ENCODE measurements at places on chromosomes 7 and 10.

DNA sequence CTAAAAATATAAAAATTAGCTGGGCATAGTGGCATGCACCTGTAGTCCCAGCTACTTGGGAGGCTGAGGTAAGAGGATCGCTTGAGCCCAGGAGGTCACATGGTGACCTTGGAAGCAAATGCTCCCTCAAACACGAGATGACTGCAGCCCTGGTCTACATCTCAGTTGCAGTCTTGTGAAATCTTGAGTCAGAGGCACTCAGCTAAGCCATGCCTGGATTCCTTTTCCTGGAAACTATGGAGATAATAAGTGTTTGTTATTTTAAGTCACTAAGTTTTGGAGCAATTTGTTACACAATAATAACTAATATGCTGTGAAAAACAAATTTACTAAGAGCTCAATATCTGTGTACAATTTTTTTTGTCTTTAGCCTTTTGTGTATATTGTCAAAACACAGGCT, 284.3 kb upstream of the KAT6B start:
- no peak for DNase-seq

GRCh38 chr10:3698312-3698711, 86.7 kb downstream of the KLF6 start:
- no peak for DNase-seq

- DNase-seq = no peak
Observed at GRCh38 chr7:25959168-25959734, 192.7 kb upstream of the NFE2L3 start.

DNA sequence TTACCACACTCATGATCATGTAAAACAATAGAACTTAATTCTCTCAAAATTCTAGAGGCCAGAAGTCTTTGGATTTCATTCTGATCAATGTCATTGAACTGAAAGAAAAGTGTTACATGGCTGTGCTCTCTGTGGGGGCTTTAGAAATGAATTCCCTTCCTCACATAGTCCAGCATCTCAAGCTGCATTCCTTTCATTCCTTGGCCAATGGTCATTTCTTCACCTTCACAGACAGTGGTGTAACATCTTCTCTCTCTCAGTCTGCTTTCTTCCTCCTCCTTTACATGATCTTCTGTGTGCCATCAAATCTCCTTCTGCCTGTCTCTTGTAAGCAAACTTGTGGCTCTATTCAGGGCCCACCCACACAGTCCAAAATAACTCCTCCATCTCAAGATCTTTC, 735.3 kb downstream of the SUGCT start:
- no peak for DNase-seq

DNA sequence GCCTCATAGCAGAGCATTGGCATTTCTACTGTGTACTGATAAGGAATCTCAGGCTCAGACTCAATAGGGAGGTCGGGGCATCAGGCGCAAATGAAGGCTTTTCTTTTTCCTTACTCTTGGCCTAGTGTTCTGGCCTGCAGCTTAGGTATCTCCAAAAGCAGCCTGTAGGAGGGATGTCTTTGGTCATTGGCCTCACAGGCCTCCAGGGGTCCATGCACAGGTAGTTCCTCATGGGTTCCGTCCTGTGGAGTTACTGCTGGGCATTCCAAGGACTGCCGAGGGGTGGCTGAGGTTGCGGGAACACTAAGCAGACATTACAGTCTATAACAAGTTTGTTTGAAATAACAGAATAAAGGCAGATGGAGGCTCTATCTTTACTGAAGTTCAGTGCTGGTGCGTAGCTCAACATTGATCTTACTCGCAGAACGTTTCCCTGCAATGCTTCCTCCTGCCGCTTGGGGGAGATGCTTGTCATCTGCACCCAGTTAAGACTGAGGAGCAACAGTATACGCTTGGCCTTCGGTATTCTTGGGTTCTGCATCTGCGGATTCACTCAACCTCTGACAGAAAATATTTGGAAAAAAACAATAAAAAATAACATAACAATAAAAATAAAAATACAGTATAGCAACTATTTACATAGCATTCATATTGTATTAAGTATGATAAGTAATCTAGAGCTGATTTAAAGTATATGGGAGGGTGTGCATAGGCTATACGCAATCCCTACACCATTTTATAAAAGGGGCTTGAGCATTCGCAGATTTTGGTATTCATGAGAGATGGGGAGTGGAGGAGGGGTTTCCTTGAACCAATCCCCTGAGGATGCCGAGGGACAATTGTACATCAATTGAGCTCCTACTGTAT, 58.9 kb downstream of the SH2D4B start:
- DNase-seq = no peak

DNA sequence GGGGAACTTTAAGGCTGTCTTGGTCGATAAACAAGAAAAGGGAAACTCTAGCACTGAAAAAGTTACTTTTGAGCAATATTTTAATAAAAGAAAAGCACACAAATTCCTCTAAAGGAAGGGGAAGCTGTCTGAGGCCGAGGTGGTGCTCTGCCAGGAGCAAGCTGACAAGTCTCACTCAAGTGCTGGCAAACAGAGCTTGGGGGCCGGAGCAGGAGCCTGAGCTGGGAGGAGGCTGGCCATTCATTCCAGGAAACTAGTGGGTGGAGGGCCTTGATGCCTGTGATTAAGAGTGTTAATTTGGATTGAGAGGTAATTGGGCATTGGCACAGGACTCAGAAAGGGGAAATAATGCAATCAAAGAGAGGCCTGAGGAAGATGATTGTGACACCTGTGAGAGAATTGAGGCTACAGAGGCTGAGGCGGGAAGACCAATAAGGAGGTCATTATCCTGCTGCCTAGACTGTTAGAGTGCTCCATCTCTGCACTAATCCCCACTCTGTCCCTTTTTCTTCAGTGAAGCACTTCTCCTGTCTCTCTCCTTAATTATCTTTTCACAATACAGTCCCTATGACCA, 154.9 kb upstream of the COL1A2 start:
- DNase-seq = no peak

DNA sequence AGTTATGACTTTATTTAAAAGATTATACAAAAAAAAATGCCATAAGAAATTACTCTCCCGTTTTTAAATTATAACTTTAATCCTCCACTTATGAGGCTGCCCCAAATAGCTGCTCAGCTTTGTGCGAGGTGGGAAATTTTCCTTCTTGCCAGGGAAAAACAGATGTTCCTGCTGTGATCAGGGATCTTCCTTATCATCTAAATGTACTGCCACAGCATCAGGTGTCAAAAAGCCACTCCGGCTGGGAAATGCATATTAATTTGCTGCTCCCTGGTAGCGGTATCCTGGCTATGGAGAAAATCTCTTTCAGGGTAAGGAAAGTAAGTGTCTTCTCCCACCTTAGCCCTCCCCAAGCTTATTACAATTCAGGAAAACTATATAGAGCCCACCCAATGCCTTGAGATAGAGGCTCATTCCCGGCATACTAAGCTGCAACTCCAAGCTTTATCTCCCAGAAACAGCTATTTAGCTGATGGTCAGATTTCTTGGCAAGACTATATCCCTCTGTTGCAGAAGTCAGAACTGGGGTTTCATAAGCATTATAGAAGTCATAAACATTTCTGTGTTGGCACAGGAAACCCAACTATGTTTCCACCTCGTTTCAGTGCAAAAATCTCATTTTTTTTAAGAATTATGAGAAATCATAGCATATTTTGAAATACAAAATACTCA, 360.4 kb downstream of the PARD3 start:
- DNase-seq = no peak

- DNase-seq = peak; percentile 29
Observed at GRCh38 chr10:111076682-111077478, at the start of gene ADRA2A. TSS of gene ADRA2A (plus strand) at chr10:111077029. CDS start at chr10:111077997, 968 bp downstream.

DNA sequence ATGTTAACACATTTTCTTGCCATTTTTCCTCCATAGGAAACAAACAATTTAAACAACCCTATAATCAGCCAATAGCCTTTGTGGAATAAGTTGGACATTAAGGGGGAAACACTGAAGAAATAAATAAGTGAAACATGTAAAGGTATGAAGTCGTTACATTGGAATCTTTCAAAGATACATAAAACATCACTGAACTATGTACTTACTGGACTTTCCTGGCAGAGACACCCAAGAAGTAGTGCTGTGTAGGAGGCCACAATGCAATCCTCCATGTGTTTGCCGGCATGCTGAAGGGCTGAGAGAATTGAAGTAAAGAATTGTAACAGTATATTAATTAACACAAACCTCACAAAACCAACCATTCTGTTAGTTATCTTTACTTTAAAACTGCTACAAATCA, 76.5 kb upstream of the GRID1 start:
- DNase-seq = no peak

- DNase-seq = no peak
Observed at GRCh38 chr7:6167004-6167551, 105.3 kb downstream of the CYTH3 start.

DNA sequence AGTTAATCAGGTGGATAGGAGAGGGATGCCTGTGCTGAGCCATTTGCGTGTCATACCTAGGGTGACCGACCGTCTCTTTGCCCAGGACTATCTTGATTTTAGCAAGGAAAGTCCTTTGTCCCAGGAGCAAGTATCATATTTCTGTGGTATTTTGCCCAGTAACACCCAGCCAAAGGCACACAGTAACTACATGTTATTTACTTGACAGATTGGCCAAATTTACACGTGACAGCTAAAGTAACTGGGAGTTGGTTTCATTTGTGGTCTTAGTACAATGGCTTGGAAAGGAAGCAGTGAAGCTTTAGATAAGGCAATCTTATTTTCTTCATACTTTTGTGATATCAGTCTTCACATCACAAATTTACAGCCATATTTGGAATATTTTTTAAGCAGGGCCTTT, 142.1 kb downstream of the JCAD start:
- no peak for DNase-seq

DNA sequence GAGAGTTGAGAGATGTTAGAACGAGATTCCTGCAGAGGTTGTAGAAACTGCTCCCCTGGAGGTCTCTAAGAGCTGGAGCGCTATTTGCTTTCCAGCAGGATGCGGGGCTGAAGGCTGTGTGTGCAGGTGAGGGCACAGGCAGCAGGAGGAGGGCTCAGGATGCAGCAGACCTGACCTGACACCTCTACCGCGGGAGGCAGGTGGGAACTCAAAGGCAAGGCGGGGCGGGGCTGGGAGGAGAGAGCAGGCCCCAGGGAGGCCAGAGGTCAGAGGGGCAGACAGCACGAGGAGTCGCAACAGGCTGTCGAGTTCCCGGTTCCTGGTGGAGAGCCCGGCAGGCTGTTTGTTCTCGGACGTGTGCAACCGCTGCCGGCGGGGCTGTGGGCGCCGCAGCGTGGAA, 7.9 kb upstream of the CRTAC1 start:
- DNase-seq = no peak

GRCh38 chr7:53607961-53608360, 572.5 kb downstream of the POM121L12 start:
- no peak for DNase-seq

DNA sequence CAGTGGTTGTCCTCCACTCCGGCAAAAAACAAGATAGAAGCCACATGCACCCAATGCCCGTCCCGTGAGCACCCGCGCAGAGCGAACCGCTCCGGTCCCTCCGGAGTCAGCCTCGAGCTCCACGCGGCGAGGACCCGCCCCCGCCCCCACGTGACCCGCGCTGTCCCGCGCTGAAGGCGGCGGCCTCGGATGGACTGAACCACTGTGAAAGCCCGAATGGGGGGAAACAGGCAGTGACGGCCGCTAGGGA, 766 bp upstream of the EIF3B start:
- DNase-seq = peak; percentile 95

DNA sequence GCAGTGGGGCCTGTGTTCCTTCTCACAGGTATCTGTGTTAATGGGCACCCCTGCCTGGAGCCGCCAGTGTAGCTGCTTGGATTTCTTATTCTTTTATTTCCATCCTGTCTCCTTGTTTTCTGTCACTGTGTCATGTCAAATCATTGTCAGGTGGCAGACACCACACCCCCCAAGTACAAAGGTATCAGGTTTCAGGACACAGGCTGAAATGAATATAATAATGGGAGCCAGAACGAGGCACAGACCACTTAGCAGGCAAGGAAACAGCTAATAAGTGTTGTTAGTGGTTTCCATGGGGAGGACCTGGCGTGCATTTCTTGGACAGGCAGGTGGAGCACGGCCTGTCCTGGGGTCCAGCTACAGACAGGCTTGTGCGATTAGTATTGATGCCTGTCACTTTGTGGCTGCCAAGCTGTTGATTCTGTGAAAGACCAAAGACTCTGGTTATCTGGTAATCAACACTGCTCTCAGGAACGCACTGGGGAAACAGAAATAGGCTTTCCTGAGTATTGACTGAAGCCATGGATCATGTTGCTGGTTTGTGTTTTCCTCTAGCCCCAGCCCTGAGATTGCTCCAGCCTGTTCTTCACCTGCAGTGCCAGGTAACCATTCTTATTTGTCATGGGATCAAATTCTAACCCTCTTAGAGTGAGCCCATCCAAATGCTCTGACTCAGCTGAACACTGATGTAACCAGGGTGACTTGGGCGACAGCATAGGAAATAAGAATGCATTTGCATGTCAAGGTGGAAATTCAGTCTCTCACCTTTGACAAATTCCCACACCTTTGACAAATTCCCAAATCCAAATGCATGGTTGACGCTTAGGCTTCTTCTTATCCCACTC, 1002.0 kb downstream of the LRMDA start:
- no peak for DNase-seq

- no peak for DNase-seq
Observed at GRCh38 chr10:5594271-5595049, 69.7 kb downstream of the CALML3 start.

- DNase-seq = no peak
Observed at GRCh38 chr7:44244282-44244681, 43.5 kb downstream of the YKT6 start.

- DNase-seq = no peak
Observed at GRCh38 chr10:5198386-5198785, 1.7 kb downstream of the AKR1C4 start.

DNA sequence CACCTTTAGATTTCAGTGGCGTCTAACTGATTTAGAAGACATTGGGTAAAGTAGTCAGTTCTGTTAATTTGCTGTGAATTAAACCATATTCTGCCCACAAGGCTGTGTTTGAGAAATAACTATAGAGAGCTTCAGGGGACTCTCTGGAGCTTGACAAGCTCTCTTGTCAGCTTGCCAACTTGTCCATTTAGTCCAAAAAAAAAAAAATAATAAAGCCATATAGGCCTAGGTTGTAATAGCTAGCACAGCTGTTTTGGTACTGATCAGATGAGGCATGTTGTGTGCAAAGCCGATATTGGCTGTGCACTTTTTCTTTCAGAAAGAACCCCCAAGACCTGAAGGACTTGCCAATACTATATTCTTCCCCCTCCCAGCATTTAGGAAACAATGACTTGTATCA, 20.2 kb upstream of the ZNF282 start:
- no peak for DNase-seq

DNA sequence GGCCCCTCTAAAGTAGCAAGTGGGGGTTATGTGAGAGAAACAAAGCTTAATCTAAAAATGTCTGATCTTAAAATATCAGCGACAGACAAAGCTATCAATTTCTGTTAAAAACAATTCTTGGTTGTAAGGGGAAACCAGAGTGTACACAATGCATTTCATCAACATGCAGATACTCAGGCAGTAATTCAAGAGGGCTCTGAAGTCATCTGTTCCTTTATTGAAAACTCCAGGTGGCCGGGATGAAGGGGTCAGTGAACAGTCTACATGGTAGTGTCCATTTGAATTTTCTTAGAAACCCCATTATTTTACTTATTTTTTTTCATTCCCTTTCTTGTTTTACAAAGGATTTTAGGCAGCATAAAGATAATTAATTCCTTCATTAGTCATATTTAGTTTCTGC, 36.7 kb upstream of the BTBD16 start:
- DNase-seq = no peak

Data from GM06990 (cell line).